ENCODE measurements at places on chromosomes 7 and 10.

GRCh38 chr10:7606951-7607404 lies 59.8 kb downstream of the ITIH5 start:
- DNase-seq: no peak

GRCh38 chr7:90540406-90540805 lies 55.7 kb upstream of the CDK14 start:
- DNase-seq: no peak

DNA sequence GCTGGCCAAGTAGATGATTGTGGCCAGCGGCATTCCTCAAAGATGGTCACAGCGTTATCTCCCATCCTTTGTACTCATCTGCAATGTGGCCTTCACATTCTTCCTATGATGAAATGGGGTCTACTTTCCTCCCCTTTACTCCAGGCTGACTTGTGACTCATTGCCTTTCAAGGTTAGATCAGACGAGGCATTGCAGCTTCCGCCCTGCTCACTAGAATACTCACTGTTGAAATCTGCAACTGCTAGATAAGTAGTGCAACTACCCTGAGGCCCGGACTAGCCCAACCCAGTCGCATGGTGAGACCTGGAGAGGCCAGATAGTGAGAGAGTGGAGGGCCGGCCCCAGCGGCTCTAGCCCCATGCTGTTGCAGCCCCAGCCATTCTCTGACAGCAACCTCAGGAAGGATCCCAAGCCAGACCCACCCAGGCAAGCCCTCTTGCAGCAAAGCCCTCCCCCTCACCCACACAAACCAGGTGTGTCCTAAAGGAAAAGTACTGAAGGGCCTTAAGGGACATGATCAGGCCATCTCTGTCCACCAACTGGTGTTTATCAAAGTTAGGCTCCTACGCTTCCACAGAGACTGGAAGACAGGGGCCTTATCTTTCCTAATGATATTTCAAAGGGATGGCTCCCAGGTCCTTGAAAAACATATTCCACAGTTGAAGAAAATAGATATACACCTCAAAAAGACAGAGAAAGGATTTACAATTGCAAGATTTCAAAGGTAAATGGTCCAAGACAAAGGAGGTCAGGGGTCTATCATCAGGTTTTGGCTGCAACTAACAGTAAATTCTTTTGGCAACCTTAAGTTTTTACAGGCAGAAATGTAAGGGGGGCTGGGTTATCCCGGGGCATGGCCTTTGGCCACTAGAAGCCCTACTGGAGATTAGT lies 107.2 kb upstream of the TRIM24 start:
- DNase-seq: no peak

DNA sequence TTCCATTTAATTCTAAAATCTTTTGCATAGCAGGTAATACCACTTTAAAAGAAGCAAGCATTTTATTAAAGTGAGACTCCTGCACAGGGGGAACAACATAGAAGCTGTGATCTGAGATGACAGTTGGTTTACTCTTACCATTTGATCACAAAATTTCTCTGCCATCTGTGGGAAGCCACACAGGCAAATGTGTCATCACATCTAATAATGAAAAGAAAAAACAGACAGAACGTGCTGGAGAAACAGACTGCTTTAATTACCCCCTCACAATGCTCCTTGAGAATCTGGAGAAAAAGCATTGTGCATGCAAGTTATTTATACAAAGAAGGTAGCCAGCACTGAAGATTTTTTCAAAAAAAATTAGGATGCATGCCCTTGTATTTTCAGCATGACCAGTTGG lies 165.2 kb upstream of the PTER start:
- no peak for DNase-seq

- no peak for DNase-seq
Measured at GRCh38 chr7:74474271-74474865, 20.7 kb downstream of the GTF2IRD1 start.
